HuH-7.5 (cell line): ENCODE measurements at places on chromosomes 13 and 19.

DNA sequence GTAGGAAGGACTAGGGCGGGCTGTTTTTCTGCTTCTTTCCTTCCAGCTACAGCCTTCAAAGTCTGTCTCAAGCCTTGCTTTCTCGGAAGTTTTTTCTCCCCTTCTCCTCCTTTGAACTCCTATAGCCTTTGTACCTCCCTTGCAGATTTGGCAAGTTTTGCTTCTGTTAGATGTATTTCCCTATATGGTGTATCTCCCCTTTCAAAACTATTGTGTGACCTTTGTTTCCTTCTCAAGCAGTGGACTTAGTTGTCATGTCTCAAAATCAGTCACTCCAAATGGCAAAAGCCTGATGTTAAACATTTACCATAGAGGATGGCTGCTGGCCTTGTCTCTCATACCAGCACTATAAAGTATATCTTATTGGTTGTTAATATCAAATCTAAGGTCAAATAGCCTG, 152.7 kb downstream of the FLT1 start:
- DNase-seq: no peak

DNA sequence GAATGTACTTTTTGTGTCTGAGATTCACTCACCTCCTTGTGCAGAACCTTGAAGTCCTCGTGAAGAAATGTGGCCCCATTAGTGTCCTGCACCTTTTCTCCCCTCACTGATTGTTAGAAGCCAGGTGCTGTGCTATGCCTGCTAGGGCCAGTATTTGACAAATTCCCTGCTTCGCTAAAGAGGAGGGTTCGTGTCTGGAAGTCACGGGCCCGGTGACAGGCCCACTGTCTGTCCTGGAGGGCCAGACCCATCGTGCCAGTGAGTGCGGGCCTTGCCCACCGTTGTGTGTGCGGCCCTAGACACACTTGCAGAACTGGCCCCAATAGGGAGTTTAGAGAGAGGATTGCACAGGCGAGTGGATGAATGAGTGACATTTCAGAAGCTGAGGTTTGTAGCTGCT, 36.8 kb upstream of the GAS6 start:
- no peak for DNase-seq

DNA sequence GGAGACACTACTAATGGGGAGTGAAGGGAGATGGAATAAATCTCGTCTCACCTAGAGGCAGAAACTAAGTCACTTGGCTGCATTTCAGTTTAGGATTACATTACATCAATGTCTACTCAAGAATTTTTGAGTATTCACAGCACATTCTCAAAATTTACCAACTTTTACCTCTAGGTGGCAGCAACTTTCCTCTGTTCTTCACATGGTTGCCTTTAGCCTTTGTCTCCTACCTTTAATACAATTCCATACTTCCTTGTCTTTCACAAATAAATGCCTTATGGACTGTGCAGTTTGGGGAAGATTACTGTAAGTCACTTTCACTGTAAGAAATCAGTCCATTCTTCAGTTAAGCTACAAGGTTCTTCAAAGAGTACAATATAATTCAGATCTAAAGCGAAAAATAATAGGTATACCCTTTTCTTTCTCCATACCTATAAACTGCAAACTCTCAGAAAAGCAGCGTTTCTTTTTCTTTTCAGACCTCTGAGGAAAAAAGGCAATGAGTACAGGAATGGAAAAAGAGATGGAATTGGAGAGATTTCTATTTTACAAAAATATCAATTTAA, 379.4 kb downstream of the KLF12 start:
- DNase-seq: peak; percentile 6

DNA sequence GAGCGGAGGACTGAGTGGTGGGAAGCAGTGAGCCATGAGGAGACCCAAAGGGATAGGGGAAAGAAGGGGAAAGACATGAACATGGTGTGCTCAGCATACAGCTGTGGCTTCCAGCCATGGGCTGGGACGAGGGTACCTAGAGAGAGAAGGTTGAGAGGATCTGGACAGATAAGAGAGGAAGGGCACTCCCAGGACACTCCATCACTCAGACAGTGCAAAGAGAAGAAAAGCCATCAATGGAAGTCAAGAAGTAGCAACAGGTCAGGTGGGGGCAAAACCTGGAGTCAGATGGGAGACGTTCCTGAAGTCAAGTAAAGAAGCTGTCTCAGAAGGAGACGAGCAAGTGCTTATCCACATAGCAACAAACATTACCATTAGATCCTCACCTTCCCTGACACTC, 40.2 kb upstream of the UBAC2 start:
- DNase-seq: no peak

GRCh38 chr13:50375792-50376191, 360.5 kb downstream of the KCNRG start:
- DNase-seq: no peak

DNA sequence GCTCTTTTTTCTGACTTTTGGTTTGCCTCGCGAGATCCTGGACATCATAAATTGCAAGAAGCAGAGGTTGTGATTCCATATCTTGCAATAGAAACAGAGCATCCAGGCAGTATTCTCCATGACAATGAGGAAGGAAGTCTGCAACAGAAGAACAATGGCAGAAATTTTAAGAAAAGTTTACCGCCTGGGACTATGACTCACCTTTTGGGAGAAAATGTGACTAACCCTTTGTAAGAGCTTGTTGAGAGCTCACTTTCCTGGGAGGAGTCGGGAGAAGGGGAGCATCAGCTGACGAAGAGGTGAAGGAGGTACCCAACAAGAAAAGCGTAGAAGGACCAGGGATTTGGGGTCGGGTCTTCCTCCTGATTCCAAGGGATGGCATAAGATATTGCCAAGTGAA, 34.3 kb upstream of the TNFSF11 start:
- no peak for DNase-seq

- DNase-seq: no peak
Observed at GRCh38 chr13:94706843-94707399, 5.4 kb downstream of the SOX21 start.

GRCh38 chr19:43595605-43595998, 332 bp downstream of the IRGQ start:
- no peak for DNase-seq

GRCh38 chr13:30463787-30464495, 1.8 kb downstream of the HMGB1 start:
- DNase-seq: peak; percentile 11

DNA sequence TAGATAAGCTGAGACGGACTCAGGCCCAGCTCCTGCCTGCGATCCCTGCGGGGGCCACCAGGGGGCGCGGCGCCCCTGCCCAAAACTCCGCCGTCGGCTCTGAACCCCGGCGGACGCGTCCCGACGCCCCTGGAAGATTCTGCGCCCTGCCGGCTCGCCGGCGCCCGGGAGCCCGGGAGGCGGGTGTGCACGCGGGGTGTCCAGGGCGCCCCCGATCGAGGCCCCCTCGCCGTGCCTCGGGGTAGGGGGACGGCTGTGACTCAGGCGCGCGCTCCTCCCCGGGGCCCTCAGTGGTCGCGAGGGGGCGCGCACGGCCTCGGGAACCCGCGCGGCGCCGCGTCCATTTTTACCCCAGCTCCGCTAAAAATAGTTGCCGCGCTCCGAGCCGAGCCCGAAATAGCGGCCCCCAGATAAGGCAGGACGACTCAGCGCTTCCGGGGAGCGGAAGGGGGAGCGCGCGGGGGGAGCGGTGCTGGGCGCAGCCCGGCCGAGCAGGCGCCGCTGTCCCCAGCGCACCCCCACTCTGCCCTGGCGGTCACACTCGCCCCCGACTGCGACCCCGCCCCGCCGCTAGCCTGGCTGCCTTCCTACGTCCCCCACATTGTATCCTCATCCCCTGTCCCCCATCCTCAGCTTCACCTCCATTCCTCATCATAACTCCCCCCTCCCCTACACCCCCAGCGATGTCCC, 16.0 kb upstream of the ERCC1 start:
- peak; percentile 84 for DNase-seq

GRCh38 chr19:30419568-30420180, 47.5 kb downstream of the ZNF536 start:
- DNase-seq: no peak

GRCh38 chr19:5220866-5221265, 119.7 kb downstream of the PTPRS start:
- DNase-seq: no peak

DNA sequence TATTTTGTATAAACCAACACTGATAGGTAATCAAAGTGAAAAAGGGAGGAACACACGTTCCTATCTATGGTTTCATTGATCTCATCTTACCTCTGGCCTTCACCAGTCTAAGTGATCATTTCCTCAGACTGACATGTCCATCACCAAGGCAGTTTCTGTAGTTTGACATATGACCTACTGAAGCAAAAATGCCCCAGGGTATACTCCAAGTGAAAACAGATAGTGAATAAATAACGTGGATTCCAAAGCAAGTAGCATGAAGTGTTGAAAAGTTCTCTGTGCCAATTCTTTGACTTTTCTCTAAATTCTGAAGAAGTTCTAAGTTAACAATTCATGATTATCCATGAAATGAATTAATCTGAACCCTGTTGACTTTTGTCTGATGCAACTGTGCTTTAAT, 334.2 kb upstream of the SGCG start:
- no peak for DNase-seq

- no peak for DNase-seq
Observed at GRCh38 chr19:58170860-58171259, 12.0 kb upstream of the ZNF274 start.

DNA sequence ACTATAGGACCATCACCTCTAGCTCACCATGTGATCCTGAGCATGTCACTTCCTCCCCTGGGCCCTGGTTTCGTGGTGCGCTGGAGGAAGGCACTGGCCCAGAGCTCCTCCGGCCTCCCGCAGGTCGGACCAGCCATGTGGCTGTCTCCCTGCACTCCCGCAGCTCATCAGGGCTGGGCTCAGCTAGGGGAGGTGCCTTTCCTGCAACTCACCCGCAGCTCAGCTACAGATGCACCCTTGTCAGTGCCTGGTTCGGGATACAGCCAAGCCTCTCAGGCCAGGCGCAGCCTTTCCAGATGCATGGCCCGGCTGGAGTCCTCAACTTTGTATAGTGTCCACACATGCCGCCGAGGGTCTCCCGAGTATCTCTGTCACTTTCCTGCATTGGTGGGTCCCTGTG, 138.2 kb upstream of the VSTM2B start:
- no peak for DNase-seq

DNA sequence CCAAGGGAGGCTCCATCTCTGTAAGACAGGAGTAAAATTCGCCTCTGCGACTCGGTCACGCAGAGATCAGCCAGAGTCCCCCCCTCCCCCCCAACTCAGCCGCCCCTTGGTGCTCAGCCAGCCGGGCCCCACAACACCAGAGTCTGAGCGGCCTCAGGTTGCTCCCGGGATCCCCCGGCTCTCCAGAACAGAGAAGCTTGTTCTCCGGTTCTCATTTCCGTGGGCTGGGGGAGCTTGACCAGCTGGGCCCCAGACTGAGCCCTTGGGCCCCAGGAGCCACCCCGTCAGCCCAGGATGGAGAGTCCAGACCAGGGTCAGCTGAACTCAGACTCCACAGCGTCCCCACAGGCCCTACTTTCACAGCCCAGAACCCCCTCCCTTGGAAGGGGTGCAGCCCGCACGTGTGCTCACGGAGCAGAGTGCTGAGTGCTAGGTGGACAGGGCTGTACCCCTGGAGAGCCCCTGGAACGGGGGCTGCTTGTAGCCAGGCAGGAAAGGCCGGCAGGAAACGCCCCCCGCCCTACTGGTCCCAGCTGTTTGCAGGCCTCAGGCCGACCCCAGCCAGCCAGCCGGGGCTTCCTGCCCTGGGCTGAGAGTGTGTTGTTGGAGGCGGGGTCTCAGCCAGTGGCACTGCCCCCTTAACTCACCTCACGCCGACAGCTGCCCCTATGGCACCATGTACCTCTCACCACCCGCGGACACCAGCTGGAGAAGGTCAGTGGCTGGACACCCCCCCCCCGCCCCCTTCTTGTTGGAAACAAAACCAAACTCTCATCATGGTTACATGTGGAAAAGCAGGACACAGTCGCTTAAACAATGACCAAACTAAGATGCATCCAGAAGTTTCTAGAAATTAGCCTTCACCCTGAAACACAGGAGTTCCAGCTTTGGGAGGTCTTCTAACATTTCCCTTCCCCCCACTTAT, 44.4 kb downstream of the COMP start:
- DNase-seq: no peak

GRCh38 chr13:20727856-20728255, 24.4 kb downstream of the IL17D start:
- no peak for DNase-seq

- DNase-seq: no peak
Observed at GRCh38 chr13:61253105-61253877, 162.4 kb downstream of the PCDH20 start.

GRCh38 chr13:49694446-49694845, 3.2 kb upstream of the EBPL start:
- DNase-seq: no peak

GRCh38 chr13:56317841-56318240, 822.9 kb upstream of the PRR20A start:
- no peak for DNase-seq

DNA sequence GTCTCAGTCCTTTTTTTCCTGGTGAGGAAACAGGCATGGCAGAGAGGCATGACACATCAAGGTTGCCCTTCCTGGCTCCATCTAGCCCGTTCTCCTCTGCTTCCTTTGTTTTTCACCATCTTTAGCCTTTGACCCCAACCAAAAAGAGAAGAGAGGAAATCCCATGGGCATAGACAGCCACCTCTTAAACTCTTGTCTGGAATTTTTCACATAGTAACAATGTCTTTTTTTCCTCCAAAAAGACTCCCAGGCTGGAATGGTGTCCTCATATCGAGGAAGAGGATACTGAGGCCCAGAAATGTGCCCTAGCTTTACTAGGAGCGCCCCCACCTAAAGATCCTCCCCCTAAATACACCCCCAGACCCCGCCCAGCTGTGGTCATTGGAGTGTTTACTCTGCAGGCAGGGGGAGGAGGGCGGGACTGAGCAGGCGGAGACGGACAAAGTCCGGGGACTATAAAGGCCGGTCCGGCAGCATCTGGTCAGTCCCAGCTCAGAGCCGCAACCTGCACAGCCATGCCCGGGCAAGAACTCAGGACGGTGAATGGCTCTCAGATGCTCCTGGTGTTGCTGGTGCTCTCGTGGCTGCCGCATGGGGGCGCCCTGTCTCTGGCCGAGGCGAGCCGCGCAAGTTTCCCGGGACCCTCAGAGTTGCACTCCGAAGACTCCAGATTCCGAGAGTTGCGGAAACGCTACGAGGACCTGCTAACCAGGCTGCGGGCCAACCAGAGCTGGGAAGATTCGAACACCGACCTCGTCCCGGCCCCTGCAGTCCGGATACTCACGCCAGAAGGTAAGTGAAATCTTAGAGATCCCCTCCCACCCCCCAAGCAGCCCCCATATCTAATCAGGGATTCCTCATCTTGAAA, at the start of gene GDF15:
GDF15 (plus strand) TSS at position 484 of the 868 bp plus-strand sequence; CDS start at position 516, 32 bp downstream.
- DNase-seq: peak; percentile 98

DNA sequence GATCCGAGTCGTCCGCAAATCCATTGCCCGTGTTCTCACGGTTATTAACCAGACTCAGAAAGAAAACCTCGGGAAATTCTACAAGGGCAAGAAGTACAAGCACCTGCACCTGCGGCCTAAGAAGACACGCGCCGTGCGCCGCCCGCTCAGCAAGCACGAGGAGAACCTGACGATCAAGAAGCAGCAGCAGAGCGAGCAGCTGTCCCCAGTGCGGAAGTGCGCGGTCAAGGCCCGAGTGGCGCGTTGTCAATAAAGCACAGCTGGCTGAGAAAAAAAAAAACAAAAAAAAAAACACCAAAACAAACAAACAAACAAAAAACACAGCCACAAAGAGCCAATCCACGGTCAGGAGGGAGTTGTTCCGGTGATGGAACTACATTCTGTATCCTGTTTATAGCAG, 4.7 kb upstream of the GNA15 start:
- no peak for DNase-seq

- DNase-seq: no peak
Observed at GRCh38 chr19:30074096-30074495, 132.1 kb downstream of the URI1 start.

- no peak for DNase-seq
Observed at GRCh38 chr13:107157271-107157670, 589.3 kb upstream of the ARGLU1 start.

GRCh38 chr19:40251991-40252390, 25.5 kb upstream of the CCNP start:
- DNase-seq: no peak
